ENCODE measurements at places on chromosomes 11 and 22.
A peak's percentile ranks its signal among the peaks of the same experiment; 100 is the strongest.

DNA sequence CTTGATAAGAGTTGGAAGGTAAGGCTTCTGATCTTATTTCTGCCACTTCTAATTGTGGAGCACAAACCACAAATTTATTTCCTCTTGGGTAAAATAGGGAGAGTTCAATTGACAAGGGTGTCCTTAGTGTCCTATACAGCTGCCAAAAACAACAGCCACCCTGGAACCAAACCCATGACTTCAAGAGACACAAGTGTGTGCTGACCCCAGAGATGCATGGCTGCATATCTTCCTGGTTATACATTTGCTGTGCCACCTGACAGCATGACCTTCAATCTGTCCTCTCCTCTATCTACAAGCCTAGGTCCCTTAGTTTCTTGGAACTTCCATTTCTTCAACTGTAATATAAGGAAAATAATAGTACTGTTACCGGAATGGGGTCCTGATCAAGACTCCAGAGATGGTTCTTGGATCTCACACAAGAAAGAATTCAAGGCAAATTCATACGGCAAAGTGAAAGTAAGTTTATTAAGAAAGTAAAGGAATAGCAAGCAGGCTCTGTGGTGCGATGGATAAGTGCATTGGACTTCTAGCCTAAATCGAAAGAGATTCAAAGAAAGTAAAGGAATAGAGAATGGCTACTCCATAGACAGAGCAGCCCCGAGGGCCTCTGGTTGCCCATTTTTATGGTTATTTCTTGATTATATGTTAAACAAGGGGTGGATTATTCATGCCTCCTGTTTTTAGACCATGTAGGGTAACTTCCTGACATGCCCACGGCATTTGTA is 15.5 kb upstream of the TMEM123 start:
- DNase-seq = no peak

DNA sequence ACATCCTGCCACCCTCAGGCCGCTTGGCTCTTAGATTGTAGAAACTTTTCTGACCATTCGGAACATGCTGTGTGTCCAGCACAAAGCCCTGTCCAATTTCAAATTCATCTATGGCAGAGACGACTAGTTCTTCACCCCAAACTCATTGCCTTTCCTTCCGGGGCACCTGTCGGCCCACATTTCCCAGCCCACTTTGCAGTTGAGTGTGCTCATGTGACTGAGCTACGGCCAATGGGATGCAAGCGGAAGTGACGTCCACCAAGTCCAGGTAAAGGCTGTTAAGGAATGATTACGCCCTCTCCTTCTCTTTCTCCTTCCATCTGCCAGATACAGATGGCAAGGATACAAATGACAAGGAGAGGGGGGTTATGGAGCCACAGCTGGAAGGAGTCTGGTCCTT is 32.5 kb downstream of the SYT13 start:
- no peak for DNase-seq

DNA sequence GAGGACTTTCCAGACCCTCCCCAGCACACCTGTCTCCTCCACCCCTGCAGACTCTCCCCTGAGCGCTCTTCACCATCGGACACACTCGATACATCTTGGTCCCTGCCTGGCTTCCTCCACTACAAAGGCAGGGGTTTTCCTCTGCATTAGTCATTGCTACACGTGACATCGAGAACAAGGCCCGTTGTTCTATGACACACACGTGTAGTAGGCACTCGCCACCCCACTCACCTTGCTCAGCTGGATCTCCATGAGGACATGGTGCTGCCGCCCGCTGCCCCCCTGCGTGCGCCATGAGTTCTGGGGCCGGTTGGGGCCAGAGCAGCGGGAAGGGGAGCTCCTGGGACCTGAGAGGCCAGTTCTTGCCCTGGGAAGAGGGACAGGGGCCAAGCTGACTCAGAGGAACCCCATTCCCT is 16.7 kb downstream of the ATG2A start:
- peak; percentile 46 for DNase-seq

DNA sequence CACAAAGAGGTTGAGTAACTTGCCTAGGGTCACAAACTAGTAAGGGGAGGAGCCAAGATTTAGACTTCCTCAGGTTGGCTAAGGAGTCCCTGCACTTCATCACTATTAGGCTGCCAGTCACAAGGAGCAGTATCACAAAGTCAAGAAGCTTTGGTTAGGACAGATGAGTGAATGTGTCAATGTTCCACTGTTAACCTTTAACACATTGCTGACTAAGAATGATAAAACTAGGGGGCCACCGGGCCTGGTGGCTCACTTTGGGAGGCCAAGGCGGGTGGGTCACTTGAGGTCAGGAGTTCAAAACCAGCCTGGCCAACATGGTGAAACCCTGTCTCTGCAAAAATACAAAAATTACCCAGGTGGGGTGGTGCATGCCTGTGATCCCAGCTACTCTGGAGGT is 32.0 kb downstream of the TMEM123 start:
- DNase-seq = no peak

- DNase-seq = no peak
Measured at GRCh38 chr11:65300621-65301275, 13.9 kb upstream of the CDC42EP2 start.

- DNase-seq = no peak
Measured at GRCh38 chr22:31244046-31244942, 32.2 kb downstream of the LIMK2 start.

GRCh38 chr11:17954395-17955252 is 58.2 kb downstream of the SERGEF start:
- no peak for DNase-seq

GRCh38 chr11:79018371-79018849 is 422.4 kb downstream of the TENM4 start:
- DNase-seq = no peak

GRCh38 chr11:119338965-119339588 is 1.6 kb downstream of the C1QTNF5 start:
- DNase-seq = no peak

- DNase-seq = no peak
Measured at GRCh38 chr11:29623144-29623722, 393.6 kb downstream of the KCNA4 start.

GRCh38 chr22:43957871-43958270 is 2.6 kb downstream of the SAMM50 start:
- no peak for DNase-seq

DNA sequence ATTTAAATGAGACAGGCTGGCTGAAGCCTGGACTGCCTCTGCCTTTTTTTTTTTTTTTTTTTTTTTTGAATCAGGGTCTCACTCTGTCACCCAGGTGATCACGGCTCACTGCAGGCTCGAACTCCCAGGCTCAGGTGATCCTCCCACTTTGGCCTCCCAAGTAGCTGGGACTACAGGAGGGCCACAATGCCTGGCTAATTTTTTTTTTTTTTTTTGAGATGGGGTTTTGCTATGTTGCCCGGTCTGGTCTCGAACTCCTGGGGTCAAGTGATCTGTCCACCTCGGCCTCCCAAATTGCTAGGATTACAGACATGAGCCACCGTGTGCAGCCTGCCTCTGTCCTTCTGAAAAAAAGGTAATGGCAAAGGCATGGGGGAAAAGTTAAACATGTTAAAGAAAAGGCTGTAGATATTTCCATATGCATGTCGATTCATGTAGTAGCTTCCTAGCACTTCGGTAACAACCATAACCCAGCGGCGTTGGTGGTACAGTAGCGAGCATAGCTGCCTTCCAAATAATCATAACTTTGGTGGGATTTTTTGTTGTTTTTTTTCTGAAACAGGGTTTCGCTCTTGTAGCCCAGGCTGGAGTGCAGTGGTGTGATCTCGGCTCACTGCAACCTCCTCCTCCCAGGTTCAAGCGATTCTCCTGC is 48.8 kb downstream of the MCHR1 start:
- DNase-seq = no peak

DNA sequence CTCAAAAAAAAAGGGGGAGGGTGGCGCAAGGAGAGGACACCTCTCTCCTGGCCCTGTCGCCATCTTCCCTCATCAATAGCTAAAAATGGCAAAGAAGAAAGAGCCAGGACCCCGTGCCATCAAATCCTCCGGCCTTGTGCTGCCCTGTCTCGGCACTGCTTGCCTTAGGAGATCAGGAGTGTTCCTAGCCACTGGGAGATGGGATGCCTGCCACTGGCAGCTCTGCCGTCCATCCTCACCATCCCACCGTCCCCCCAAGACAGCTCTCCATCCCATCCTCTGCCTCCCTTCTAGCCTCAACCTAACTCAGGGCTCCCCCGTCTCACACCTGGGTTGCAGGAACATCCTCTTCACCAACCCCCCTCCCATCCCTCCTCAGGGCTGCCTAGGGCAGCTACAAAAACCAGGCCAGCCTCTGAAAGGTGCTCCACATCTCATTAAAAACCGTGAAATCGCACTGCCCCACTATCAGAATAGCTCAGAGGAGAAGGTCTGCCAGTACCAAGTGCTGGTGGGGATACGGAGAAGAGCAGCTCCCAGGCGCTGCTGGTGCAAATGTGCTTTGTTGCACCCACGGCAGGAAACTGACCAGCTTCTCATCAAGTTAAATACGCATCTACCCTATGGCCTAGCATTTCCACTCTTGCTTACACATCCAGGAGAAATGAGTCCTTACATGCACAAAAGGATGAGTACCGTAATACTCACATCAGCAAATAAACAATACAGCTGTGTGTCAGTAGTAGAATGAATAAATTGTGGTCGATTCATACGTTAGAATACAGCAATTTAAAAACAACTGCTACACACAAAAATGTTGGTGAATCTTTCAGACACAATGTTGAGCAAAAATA is 31.7 kb upstream of the GCAT start:
- no peak for DNase-seq

- no peak for DNase-seq
Measured at GRCh38 chr11:14835496-14836492, 56.2 kb downstream of the CYP2R1 start.

DNA sequence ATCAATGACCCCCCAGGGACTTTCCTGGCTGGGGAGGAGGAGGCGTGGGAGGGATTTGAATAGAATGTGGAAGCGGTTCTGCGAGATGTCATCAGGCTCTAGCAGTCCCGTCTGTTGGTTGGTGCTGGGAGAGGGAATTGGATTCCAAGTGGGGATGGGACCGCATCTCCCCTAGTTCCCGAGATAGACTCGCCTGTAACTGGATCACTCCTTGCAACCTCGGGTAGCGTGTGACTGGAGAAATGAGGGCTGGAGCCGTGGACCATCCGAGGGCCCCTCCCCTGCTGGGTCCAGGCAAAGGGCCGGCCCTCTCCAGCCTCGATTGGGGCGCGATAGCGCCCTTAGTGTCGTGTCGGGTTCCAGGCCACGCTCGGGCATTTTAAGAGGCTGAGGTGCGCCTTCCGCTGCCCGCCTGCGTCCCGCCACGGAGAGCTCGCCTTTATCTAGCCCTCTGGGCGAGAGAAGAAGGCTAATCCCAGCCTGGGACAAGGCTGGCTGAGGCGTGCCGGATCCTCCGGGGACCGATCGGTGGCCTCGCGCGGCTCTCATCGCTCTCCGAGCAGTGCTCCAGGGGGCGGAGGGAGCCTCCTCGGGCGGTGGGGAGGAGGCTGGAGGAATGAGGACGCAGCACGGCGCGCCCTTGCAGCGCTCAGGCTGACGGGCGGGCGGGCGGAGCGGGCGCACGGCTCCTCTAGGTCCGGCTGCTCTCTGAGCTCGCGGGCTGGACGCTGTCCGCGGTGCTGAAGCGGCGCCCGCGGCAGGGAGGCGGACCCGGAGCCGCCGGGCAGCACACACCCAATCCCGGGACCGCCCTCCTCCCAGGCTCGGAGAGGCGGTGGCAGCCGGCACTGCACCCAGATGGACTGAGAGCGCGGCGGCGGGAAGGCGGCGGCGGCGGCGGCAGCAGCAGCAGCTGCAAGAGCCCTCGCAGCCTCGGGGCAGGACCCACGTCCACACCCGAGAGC is 107.8 kb downstream of the OSBP2 start:
- peak; percentile 27 for DNase-seq

- DNase-seq = no peak
Measured at GRCh38 chr11:12702999-12703453, 28.8 kb downstream of the TEAD1 start.

DNA sequence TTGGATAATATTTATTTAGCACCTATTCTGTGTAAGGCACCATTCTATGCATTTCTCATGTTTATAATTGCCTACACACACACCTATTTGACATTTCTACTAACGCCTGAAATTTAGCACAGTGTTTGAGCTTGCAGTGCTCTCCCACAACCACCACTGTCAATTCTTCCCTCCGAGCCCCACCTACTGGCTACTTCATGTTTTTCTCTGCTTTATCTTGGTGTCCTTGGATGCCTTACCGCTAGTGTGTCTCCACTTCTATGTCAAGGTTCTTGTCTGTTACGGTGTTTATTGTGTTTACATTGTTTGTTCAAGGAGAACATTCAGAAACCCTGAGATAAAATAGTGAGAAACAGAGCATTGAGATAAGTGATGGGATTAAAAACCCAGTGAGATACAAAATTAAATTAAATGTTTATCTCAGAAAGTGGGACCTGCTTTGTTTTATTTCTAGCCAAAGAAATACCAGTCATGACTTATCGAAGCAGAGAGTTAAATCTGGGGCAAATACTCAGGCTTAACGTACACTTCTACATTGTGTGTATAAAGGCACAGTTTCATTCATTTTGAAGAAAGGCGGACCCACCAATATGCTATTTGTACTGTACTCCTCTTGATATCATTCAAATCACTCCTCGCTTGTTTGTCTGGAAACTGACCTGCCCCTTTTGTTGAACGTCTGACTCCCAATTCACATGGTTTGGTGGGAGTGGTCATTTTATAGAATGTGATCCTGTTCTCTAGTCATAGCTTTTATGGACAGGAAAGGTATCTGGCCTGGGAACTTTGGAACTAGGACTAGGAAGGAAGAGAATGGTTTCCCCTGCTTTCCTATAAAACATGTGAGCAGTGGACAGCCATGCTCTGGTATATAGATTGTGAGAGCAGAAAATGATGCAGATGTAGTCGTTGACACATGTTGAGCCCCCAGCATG is 39.2 kb upstream of the SLC36A4 start:
- DNase-seq = no peak

DNA sequence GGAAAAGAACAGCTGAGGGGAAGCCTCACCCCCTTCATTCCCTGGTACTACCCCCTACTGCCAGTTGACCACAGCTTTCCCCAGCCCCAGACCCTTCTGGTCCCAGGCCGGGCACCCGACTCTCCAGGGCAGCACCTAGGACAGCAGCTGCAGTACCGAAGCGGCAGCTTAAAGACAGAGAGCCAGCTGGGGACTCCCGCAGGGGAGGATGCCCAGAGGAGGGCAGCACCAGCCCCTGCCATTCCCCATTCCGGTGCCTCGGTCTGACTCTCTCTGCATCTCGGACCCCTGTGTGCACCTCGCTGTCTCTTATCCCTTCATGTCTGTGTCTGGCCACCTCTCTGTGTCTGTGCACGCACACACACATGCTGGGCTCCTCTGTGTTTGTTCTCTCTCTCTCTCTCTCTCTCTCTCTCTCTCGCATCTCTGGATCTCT is 9.4 kb downstream of the IGSF9B start:
- DNase-seq = no peak

GRCh38 chr22:50612528-50613221 is 12.1 kb downstream of the MAPK8IP2 start:
- no peak for DNase-seq

All from stimulated activated CD4-positive, alpha-beta T cell treated with anti-CD3 and anti-CD28 coated beads, Interleukin-1b, Interleukin-23, amount 100 ng/mL, for 1 hour (primary cell).